Activated B cell treated with CpG ODN at 0.5 μM for 24 hours (primary cell): ENCODE measurements at places on chromosomes 3 and 15. TPM values are rescaled to one million over a fixed set of nuclear protein-coding genes. Genes with fewer than 3 reads are reported as not detected.

- H3K27ac ChIP-seq, result peak within 1 kb of the TSS; percentile 79
- H3K4me1 ChIP-seq, result peaks cover 13% of the 10 kb centered on the region
- H3K27me3 ChIP-seq, result peaks cover 15% of the 10 kb centered on the region
- no peaks in the 10 kb centered on the region for H3K36me3 ChIP-seq
- peak within 1 kb of the TSS; percentile 88 for H3K4me3 ChIP-seq
These were observed at the start of gene GPR176 for GRCh38 chr15:39919748-39920509. GPR176 (minus strand) TSS chr15:39920266; CDS start chr15:39920026, 240 bp downstream.

DNA sequence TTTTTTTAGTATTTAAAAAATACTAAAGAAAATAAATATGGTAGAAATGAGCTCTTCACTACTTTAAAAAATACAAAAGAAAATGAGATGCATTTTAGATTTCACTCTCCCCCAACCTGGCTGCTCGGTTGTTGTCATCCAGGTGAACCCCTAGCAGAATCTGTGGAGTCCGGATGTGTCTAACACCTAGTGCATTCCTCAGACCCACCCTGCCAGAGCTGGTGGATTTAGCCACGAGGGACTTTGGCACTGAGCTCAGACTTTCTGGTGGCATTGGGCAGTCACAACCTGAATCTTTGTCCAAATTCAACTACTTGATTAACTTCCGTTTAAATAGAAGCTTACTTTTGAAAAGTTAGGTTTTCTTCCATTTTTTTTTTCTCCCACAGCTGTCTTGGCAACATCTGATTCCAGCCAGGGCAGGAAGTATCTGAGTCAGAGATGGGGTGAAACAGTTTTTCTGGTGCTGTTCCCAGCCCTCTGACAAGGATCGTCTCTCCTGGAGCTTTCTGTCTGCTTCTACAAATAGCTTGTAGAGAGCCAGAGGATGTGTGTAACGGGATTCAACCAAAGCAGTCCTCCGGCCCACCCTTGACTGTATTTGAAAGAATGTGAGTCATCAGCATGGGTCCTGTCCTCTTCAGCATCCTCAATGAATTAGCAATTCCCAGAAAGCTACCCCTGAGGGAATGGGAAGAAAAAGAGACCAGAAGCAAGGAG, 301.8 kb upstream of the MCTP2 start:
- no peaks in the 10 kb centered on the region for H3K36me3 ChIP-seq
- peaks cover 12% of the 10 kb centered on the region for H3K4me1 ChIP-seq
- no peak overlapping the region for H3K4me3 ChIP-seq
- no peak for DNase-seq

- H3K27me3 ChIP-seq, result no peaks in the 10 kb centered on the region
- no peak overlapping the region for H3K27ac ChIP-seq
- H3K36me3 ChIP-seq, result peaks cover 22% of the 10 kb centered on the region
- DNase-seq, result no peak
- H3K4me1 ChIP-seq, result peaks cover 10% of the 10 kb centered on the region
These were observed 114.1 kb downstream of the ALCAM start for GRCh38 chr3:105480768-105481167.

- H3K27me3 ChIP-seq, result no peaks in the 10 kb centered on the region
- H3K4me1 ChIP-seq, result no peaks in the 10 kb centered on the region
- DNase-seq, result no peak
- H3K36me3 ChIP-seq, result peaks cover 15% of the 10 kb centered on the region
- H3K4me3 ChIP-seq, result no peak overlapping the region
- no peak overlapping the region for H3K27ac ChIP-seq
These were observed 14.0 kb downstream of the CAPN3 start for GRCh38 chr15:42373274-42373673.

DNA sequence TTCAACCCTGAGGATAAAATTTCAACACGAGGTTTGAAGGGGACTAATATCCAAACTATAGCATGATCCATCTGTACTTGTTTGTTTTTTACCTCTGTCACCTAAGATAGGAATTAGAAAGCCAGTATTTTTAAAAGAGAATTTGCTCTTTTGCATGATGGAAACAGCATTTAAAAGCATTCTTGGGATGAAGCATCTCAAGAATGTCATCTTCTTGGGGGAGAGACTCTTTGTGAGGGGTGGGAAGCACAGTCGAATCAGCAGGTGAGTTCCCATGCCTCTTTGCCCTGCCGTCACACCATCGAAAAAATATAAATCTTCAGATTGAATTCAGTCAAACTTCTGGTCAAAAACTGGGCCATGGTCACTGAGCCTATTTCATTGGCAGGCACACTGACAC, 55.3 kb upstream of the BCHE start:
- no peak overlapping the region for H3K4me3 ChIP-seq
- no peaks in the 10 kb centered on the region for H3K4me1 ChIP-seq
- H3K27ac ChIP-seq, result no peak overlapping the region
- no peaks in the 10 kb centered on the region for H3K27me3 ChIP-seq
- no peak for DNase-seq

DNA sequence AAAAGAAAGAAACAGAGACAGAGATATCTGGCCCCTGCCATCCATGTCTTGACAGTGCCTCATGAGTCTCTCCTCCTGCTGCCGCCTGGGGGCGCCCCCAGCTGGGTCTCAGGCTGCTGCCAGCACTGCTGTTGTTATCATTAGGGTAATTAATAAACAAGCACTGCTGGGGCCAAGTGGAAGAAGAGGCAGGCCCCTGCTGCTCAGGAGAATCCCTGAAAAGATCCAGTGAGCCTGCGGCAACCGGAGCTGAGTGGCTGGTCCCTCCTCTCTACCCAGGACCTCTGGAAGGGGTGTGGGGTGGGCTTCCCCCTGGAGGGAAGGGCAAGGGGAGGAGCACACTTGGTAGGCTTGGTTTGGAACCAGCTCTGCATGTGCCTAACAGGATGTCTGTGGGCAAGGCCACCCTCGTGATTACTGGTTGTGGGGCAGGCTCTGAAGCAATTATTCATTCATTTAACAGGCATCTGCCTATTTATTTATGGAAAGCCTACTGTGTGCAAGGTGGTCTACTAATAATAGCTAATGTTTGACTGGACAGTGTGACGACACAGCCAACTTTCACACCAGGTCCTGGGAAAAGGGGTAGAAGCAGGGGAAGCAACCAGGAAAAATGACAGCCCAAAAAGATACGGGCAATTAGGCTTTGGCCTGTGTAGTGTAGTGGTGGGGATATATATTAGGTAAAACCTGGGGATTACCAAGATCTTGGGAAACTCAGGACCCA, 1.2 kb upstream of the TYRO3 start:
- H3K27ac ChIP-seq, result peak overlapping the region; percentile 59
- H3K27me3 ChIP-seq, result peaks cover 40% of the 10 kb centered on the region
- peak overlapping the region; percentile 90 for H3K4me3 ChIP-seq
- no peaks in the 10 kb centered on the region for H3K36me3 ChIP-seq
- DNase-seq, result peak; percentile 39

The PRR20G gene
- total RNA-seq, result not detected in 2 replicates

GRCh38 chr15:100533886-100534285, 5.1 kb upstream of the CERS3 start:
- no peaks in the 10 kb centered on the region for H3K36me3 ChIP-seq
- DNase-seq, result no peak
- no peak overlapping the region for H3K27ac ChIP-seq

GRCh38 chr3:54228806-54229205, 106.5 kb downstream of the CACNA2D3 start:
- DNase-seq, result no peak
- H3K4me1 ChIP-seq, result no peaks in the 10 kb centered on the region
- no peak overlapping the region for H3K4me3 ChIP-seq
- no peaks in the 10 kb centered on the region for H3K36me3 ChIP-seq
- H3K27me3 ChIP-seq, result no peaks in the 10 kb centered on the region

DNA sequence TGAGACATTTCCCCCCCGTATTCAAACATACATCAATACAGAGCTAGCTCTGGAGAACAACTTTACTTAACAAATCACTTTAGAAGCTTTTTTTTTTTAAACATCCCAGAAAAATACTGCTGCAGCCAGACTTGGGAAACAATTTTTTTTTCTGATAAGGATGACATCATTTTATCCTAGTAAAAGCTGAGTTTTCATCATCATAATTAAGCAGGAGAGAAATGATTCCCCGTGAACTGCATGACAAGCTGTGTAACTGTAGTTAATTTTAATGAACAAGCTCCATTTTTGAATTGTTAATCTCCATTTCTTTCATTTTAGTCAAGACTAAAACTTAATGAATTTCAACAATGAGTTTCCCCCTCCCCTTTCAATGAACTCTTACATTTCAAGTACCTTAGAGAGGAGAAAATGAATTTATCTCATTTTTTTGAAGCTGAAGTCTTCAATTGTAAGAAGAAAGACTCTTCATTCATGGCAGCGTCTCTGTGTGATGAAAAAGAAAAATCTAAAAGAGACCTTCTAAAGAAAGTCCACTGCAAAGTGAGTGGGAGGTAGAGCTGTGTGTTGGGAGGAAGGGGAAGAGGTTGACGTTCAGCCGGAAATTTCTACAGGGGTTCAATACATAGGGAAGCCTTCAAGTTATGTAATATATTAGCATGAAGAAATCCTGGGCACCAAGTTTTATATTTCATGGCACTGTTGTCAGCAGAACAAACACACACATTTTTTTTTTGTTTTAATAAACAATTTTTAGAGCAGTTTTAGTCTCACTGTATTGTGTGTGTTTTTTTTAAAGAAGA, 31.7 kb downstream of the HES1 start:
- DNase-seq, result no peak
- H3K27ac ChIP-seq, result no peak overlapping the region
- H3K4me3 ChIP-seq, result no peak overlapping the region
- peaks cover 2% of the 10 kb centered on the region for H3K4me1 ChIP-seq
- no peaks in the 10 kb centered on the region for H3K36me3 ChIP-seq

DNA sequence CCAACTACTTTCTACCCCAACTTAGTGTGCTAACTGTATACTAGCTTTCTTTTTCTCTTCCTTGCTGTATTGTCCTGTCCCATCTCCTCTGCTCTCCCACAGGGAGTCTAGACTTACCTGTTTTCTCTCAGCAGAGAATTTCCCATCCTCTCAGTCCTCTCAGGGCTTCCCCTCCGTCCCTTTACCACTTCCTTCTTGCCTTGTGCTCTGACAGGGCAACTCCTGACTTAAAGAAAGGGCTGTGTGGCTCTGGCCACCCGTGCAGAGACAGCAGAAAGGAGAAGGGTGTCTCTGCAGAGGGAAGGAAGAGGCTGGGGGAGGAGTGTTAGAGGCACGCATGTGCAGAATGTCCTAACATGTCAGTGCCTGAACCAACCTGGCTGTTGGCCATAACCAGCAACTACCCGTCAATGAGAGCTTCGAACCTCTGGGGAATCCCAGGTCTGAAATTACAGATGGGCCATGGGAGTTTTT, at the start of gene GCSAM:
GCSAM (minus strand) TSS at position 274 of the 474 bp plus-strand sequence; CDS start at position 146, 128 bp downstream.
- H3K27ac ChIP-seq, result peak within 1 kb of the TSS; percentile 96
- no peaks in the 10 kb centered on the region for H3K27me3 ChIP-seq
- peaks cover 4% of the 10 kb centered on the region for H3K36me3 ChIP-seq
- peaks cover 94% of the 10 kb centered on the region for H3K4me1 ChIP-seq

The VPS33B gene
- total RNA-seq, result 27.3 and 33.4 TPM in 2 replicates

- H3K4me1 ChIP-seq, result no peaks in the 10 kb centered on the region
- DNase-seq, result no peak
- H3K27ac ChIP-seq, result no peak overlapping the region
- no peaks in the 10 kb centered on the region for H3K27me3 ChIP-seq
- no peaks in the 10 kb centered on the region for H3K36me3 ChIP-seq
- H3K4me3 ChIP-seq, result no peak overlapping the region
These were observed 87.8 kb downstream of the ASB7 start for GRCh38 chr15:100690032-100690794.

The NANOGP8 gene
- total RNA-seq, result 0.47 TPM in 1 of 2 replicates, not detected in the other

- no peak for DNase-seq
- H3K36me3 ChIP-seq, result no peaks in the 10 kb centered on the region
- no peaks in the 10 kb centered on the region for H3K4me1 ChIP-seq
- peaks cover 5% of the 10 kb centered on the region for H3K27me3 ChIP-seq
These were observed 99.3 kb upstream of the CHRNA7 start for GRCh38 chr15:31930967-31931366.

DNA sequence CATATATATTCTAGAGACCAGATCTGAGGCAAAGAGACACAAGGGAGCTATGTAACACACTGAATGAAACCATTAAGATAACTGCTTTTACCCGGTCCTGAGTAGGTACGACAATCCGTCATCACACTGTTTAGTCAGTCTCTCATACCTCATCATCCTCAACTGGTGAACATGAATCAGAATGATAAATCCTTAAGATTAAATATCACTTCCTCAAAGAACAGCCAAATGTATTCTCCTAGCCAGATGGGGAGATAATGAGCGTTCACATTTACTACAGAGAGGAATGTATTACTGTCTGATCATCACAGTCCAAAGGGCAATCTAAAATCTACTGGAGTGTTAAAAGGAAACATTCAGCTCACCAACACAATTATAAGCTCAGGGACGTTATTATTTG, 319.4 kb upstream of the STAC start:
- H3K36me3 ChIP-seq, result no peaks in the 10 kb centered on the region
- H3K4me1 ChIP-seq, result no peaks in the 10 kb centered on the region
- H3K27ac ChIP-seq, result no peak overlapping the region
- no peak overlapping the region for H3K4me3 ChIP-seq
- H3K27me3 ChIP-seq, result no peaks in the 10 kb centered on the region
- DNase-seq, result no peak

GRCh38 chr3:32709346-32709745, 24.4 kb downstream of the CNOT10 start:
- H3K4me3 ChIP-seq, result no peak overlapping the region
- H3K27ac ChIP-seq, result no peak overlapping the region
- no peaks in the 10 kb centered on the region for H3K27me3 ChIP-seq
- H3K4me1 ChIP-seq, result peaks cover 9% of the 10 kb centered on the region
- H3K36me3 ChIP-seq, result peaks cover 69% of the 10 kb centered on the region

- H3K36me3 ChIP-seq, result peaks cover 11% of the 10 kb centered on the region
- H3K4me3 ChIP-seq, result peak overlapping the region; percentile 59
- H3K27me3 ChIP-seq, result peaks cover 58% of the 10 kb centered on the region
- peak; percentile 18 for DNase-seq
These were observed 699 bp upstream of the SHOX2 start for GRCh38 chr3:158106766-158107471.

The KCNMB3 gene
- 6.0 and 6.9 TPM in 2 replicates for total RNA-seq

- H3K4me3 ChIP-seq, result peak overlapping the region; percentile 68
- peak overlapping the region; percentile 91 for H3K27ac ChIP-seq
- H3K4me1 ChIP-seq, result peaks cover 98% of the 10 kb centered on the region
- H3K36me3 ChIP-seq, result peaks cover 66% of the 10 kb centered on the region
These were observed 38.2 kb downstream of the TGFBR2 start for GRCh38 chr3:30644615-30645014.

The IL12A gene
- 7.0 and 7.8 TPM in 2 replicates for total RNA-seq

- no peak overlapping the region for H3K4me3 ChIP-seq
- H3K36me3 ChIP-seq, result no peaks in the 10 kb centered on the region
- H3K4me1 ChIP-seq, result no peaks in the 10 kb centered on the region
- H3K27ac ChIP-seq, result no peak overlapping the region
These were observed 381.5 kb upstream of the C2CD4B start for GRCh38 chr15:62546628-62547027.

DNA sequence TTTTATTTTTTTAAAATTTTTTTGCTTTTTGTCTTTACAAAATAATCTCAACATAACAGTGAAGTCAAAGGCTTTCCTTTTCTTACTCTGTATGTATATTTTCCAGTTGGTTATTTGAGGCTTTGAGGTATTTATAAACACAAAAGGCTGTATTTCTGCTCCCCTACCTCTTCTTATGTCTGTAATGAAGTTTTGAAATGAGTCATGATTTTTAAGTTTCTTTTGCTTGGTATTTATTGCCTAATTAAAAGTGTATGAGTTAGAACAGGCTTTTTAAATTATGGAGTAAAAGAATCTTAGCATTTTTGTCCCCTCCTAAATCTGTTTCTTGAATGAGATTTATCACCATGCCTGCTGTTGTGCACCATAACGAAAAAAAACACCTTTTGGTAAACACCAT, 66.0 kb downstream of the DCUN1D1 start:
- H3K4me3 ChIP-seq, result no peak overlapping the region
- peaks cover 4% of the 10 kb centered on the region for H3K4me1 ChIP-seq
- H3K27me3 ChIP-seq, result no peaks in the 10 kb centered on the region
- H3K27ac ChIP-seq, result no peak overlapping the region

The GPR149 gene
- not detected in 2 replicates for total RNA-seq

GRCh38 chr3:98551754-98552153, 20.0 kb downstream of the GPR15 start:
- no peak for DNase-seq
- H3K27ac ChIP-seq, result peak overlapping the region; percentile 47
- H3K36me3 ChIP-seq, result no peaks in the 10 kb centered on the region
- peaks cover 46% of the 10 kb centered on the region for H3K4me1 ChIP-seq
